GM19239 (cell line): ENCODE measurements at places on chromosomes 3 and 15.

DNA sequence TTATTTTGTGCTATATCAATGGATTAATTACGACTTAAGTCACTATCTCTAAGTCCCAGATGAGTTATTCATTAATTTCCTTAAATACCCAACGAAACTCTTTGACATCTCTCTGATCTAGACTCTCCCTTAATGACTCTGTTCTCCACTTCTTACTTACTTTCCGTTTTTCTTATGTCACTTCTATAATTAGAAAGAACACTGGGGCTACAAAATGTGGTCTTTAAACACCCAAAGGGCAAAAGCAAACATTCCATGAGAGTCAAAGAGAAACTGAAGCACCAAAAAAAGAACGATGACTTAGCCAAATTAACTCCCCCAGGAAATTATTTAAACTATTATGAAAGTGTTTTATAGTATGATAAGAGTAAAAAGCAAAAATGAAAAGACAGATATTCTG is 166.4 kb upstream of the UBE2E2 start:
- DNase-seq: no peak

DNA sequence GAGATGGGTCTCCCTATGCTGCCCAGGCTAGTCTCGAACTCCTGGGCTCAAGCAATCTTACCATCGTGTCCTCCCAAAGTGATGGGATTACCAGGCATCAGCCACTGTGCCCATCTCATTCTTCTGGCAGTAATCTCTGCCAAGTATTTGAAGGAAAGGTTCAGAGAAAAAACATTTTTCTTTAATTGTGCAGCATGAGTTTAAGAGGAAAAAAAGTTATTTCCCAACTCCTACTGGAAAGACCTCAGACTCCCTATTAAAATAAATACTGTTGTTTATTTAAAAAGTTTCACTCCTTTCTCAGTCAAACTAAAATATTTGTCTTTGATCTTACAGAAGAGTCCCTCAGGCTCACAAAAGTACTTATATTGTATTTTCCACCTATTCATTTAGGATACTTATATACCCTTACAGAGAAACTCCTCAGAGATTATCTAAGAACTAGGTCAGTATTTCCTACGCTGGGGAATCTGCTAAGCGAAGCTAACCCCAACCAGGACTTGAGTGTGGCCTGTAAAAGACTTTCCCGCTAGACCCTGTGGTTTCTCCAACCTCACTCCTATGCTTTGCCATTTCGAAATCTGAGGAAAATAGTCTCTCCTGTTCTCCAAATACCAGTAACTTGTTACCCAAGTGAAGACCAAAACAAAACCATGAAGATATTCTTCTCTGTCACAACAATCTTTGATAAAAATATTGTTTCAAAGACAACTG is 28.7 kb downstream of the WWTR1 start:
- no peak for DNase-seq

DNA sequence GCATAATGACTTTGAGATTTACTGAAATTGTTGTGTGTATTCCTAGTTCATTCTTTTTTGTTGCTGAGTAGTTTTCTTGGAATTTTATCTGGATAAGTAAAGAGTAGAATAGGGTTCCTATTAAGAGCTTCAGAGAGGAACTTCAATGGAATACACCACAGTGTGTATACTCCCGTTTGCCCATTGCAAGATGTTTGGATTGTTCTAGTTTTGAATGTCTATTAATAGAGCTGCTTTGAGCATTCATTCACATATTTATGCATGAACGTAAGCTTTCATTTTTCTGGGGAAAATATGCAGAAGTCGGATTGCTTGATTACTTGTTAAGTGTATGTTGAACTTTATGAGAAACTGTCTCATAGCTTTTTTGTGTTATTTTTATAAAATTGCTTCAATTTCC is 580.5 kb downstream of the OTOL1 start:
- DNase-seq: no peak

- no peak for DNase-seq
Measured at GRCh38 chr15:96043591-96044171, 286.8 kb upstream of the NR2F2 start.

DNA sequence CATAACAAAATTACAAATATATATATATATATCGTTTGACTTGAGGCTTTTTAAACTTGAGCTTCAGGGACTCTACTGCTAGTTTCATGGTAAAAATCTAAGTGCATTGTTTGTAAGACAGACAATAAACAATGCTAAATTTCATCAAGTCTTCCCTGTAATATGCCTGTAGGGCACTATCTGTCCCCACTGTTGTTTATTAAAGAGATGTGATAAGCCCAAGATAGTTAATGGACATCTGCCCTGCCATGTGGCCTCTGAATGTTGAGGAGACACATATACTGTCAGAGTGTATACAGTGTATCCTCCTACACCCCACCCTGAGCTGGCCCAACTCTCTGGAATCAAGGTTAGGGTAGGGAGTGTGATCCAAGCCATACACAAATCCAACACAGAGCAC is 15.1 kb upstream of the EIF1B start:
- no peak for DNase-seq

DNA sequence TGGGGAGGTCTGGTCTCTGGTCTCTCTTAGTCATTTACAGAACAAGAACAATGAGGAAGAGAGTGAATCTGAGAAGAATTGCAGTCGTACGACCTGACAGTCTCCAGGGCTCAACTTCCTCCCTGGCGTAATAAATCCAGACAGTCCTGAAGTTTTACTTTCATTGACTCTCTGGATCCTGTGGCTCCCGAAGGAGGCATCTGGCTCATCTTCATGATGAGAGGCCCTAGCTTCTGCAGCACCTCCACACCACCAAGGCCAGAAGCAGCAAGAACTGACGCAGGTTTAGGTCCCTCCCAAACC is 11.8 kb upstream of the CYFIP1 start:
- DNase-seq: no peak

DNA sequence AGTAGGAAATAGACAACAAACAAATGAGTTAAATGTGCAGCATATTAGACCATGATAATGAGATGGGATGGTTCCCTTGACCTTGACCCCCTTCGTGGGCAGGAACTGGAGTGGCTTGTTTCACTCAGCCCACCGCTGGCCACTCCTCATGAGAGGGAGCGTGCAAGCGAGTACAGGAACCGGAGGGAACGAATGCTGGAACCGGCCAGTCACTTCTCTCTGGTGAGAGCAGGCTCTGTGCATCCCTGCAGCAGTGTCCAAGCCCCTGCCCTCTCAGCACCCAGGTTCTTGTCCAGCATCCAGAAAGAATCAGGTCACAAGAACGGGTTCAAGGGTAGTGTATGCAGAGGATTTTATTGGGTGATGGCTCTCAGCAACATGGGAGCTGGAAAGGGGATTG is 17.2 kb upstream of the IREB2 start:
- no peak for DNase-seq

- DNase-seq: no peak
Measured at GRCh38 chr3:19757773-19758172, 176.2 kb downstream of the EFHB start.

- DNase-seq: no peak
Measured at GRCh38 chr3:57919987-57920386, 88.2 kb upstream of the FLNB start.

DNA sequence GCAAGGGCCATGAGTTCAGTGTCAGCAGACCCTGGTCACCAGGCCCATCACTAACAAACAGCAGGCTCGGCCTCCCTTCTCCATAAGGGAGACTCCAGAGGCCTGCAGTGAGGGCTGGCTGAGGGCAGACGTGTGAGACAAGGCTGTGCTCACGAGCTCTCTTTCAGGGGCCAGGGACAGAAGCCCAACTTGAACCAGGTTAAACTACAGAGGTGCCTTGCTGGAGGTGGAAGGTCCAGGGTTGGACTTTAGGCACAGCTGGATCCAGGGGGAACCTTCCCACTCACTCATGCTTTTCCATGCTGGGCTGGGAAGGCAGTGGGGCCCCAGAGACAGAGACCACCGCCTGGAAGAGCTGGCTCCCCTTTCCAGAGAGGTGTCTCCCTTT is 19.0 kb downstream of the CFAP100 start:
- no peak for DNase-seq

DNA sequence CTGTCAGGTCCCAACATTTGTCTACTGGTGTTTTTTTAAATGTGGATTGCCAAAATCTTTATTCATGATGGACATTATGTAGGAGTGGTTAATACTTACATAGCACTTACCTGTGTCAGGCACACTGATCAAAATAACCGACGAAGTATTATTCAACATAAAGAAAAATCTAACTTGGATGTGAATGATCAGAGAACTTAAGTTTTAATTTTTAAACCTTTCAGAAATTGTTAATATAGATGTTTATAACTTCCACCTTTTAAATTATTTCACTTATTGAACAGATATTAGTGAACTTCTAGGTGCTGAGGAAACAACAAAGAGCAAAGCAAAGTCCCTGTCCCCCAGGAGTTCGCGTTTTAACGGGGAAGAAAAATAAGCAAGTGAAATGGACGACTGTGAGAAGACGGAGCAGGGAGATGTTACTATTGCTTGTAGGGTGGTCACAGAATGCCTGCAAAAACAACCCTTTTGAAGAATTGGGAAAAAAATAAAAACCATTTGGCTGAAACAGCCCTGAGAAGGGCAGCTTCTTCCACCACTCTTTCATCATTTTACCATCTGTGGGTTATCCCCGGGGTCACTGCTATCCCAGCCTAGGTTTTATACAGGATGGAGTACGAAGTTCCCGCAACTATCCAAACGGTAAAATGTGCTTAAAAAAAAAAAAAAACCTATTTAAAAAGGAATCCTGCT is 915 bp upstream of the APH1B start:
- no peak for DNase-seq

GRCh38 chr15:72249142-72249810 is 18.3 kb upstream of the PKM start:
- no peak for DNase-seq

- DNase-seq: peak; percentile 7
Measured at GRCh38 chr15:25508369-25509002, 69.7 kb upstream of the UBE3A start.

DNA sequence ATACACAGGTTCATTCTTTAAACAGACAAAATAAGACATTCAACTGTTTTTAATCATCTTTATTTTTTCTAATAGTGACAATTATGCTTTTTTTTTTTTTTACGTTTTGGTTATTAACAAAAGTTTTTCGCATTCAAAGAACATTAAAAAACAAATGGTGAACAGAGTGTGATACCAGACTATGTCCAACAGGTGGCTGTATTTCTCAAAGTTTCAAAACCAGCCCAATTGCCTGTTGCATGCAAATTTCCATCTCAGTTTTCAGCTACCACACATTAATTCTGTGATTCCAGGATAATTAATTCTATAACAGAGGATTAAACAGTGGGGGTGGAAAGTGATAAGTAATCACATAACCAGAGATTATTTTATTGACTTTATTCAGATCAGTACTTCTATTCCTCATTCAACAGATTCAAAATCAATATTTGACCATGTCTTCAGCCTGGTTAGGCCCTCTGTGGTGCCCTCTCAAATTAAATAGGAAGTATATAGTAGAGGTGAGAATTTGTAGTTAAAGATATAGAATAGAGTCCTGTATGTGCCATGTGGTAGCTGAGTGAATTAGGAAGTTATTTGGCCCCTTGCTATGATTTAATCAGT is 122.2 kb upstream of the DCBLD2 start:
- DNase-seq: no peak

DNA sequence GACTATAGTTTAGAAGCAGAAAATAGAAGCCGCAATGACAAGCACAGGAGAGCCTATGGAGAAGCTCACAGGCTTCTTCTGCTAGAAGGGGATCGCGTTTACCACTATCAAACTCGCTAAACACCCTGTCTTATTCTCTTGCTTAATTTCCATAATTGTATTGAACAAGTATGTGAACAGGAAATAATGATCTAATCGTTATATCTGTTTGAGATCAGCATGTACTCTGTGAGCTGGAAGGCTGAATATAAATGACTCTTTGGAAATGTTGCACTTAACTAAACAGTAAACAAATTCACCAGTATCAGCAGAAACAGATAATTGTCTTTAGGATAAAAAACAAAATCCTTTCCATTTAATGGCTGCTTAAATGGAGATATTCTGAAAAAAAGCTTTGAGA is 15.0 kb downstream of the NEK10 start:
- no peak for DNase-seq

DNA sequence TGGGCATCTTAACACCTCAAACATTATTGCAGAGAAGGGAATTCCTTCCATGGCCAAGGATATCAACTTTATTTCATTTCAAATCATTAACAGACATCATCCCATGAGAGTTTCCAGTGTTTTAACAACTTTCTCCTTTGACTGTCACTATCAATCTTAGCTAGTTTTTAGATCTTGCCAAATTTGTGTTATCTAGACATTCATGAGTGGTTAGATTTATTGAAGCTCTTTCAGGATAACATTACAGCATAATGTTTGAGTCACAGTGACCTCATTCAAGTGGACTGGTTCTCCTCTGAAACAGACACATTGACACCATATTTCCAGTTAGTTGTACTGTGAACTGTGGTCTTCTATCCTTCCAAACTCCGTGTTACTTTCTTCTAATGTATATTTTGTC is 8.6 kb upstream of the TNFAIP8L3 start:
- DNase-seq: no peak

GRCh38 chr3:94004301-94004910 is 24.0 kb downstream of the STX19 start:
- peak; percentile 4 for DNase-seq

- no peak for DNase-seq
Measured at GRCh38 chr15:60379525-60380274, 18.1 kb downstream of the ANXA2 start.

GRCh38 chr3:191415566-191415965 is 45.4 kb upstream of the PYDC2 start:
- DNase-seq: no peak

DNA sequence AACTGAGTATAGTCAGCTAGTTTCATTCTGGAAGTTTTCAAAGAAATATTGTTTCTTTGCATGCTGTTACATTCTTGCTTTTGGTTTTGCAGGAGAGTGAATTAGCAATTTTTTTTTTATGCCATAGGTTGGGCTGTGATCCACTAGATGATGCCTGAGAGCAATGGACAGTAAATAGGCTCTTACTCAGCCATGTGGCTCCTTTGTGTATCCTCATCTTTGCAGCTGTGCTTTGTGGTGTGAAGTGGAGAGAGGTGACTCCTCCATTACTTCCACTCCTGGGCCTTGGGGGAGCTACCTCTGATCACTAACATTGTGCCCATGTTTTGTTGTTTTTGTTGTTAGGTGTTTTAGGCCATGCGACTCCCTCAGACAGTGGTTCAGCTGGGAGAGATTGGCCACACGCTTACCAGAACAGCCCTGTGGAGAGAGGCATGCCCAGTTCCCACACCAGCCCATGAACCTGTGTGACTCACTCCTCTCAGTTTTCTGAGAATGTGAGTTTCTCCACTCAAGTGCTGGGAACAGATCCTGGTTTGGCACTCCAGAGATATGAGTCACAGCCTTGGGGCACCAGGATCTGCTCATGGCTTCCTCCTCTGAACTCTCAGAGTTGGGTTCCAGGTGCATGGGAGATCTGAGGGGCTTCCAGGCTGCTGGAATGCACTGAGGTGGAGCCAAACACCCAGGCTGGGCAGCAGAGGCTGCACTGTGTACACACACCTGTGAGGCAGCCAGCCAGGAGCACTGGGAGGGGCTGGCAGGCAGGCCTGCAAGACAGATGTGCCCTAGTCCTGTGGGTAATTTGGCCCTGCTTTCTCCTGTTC is 785.3 kb downstream of the ROBO2 start:
- no peak for DNase-seq

GRCh38 chr15:88604381-88605188 is 16.6 kb upstream of the AEN start:
- DNase-seq: no peak
